Astrocyte (in vitro differentiated cells and primary cell): ENCODE measurements at places on chromosomes 13 and 19.

DNA sequence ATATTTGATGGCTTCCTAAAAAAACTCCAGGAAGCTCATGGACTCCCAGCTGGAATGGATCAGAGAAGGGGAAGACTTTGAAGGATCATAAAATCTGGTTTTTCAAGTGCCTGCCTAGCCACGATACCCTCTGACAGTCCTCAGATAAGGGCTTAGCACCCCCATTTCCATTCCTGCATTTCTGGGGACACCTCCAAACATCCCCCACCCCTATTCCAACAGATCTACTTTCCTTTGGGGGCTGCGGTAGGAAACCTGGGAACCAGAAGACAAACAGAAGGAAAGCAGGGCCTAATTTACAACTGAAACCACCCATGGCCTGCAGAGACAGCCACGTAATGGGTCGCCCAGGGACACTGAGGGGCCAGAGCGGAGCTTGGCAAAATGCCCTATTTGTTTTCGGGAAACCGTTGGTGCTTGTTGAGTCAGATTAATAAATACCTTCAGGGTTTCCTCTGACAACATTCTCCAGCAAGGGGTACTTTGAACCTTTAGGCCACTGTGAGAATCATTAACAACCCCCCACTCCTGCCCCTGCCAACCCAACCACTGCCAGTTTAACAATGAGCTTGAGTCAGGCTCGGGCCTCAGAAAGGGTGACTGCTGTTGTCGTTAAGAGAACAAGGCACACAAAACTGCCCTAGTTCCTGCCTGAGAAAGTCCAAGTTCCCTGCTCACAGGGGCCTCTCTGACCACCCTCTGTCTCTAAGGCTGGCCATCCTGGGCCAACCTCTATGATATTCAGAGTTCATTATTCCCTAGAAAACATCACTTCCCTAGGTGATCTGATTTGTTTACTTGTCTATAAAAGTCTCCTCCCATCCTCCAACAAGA, 23.5 kb downstream of the RHPN2 start:
- DNase-seq = peak; percentile 25

- peak; percentile 71 for DNase-seq
Measured at GRCh38 chr19:36973021-36973843, 57.1 kb downstream of the ZNF568 start.

- peak; percentile 79 for DNase-seq
Measured at GRCh38 chr13:111281751-111282311, 38.6 kb upstream of the TEX29 start.

- no peak for DNase-seq
Measured at GRCh38 chr13:70708775-70709174, 600.5 kb upstream of the KLHL1 start.

DNA sequence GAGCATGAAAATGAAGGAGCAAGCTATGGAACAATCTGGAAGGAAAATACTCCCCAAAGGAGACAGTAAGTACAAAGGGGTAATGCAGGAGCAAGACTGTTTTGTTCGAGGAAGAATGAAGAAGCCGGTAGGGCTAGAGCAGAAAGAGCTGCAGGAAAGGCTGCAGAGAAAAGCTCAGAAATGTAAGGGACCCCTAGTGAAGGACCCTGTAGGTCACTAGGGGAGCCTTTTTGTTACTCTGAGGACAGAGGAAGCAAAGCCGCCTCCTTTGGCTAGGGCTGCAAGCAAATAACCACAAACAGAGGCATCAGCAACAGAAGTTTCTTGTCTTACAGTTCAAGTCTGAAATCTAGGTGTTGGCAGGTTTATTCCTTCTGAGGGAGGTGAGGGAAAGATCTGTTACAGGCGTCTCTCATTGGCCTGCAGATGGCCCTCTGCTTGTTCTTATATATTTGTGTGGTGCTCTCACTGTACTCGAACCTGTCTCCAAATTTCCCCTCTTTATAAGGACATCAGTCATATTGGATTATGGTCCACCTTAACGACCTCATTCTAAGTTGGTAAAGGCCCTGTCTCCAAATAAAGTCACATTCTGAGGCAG, 362.3 kb downstream of the COG6 start:
- DNase-seq = no peak

- DNase-seq = no peak
Measured at GRCh38 chr19:33676999-33677665, 55.4 kb downstream of the CHST8 start.

DNA sequence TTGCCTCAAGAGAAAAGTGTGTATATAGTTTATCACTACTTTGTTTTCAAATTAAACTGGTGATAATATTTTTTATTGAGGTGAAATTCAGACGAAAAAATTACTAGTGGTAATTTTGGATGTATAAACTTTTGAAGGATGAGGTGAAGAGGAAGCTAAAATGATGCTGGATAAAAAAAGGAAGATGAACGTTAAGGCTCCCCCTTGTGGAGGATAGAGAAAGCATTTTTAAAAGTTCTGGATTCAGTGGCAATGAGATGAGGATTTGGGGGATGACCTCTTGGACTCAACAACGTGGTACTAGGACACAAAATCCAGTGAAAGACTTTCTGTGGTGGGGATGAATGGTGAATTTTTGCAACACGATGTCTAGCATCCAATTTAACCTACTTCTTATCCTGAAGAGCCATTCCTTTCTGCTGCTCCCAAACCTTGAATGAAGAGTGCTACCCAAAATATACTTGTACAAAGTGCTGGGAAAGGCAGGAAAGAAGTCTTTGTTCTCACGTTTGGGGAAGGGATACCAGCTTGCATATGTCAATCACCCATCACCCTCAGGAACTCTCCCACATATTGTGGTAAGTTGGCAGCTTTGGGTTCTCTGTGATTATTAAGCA, 7.3 kb upstream of the SIGLEC5 start:
- DNase-seq = no peak

DNA sequence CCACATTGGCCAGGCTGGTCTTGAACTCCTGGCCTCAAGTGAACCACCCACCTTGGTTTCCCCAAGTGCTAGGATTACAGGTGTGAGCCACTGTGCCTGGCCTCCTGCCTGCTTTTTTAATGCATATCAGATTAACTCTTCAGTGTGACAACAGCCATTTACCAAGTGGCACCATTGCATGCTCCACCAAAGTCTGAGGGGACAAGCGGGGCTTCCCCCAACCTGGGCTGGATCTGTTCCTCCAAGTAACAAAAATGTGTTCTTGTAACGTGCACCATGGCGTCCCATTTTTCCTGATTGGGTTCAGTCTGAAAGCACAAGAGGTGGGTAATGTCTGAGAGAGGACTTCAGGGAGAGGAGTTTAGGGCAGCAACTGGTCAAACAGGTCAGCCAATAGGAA, 77.8 kb downstream of the TEX29 start:
- DNase-seq = no peak

- DNase-seq = no peak
Measured at GRCh38 chr13:106473154-106473553, 62.3 kb downstream of the EFNB2 start.

GRCh38 chr13:51225029-51225428, 2.8 kb downstream of the FAM124A start:
- DNase-seq = no peak

GRCh38 chr13:23636360-23636759, 66.1 kb downstream of the TNFRSF19 start:
- no peak for DNase-seq

- no peak for DNase-seq
Measured at GRCh38 chr13:97719736-97720135, 233.7 kb upstream of the IPO5 start.

- no peak for DNase-seq
Measured at GRCh38 chr19:36773223-36773579, 594 bp upstream of the ZNF850 start.

- DNase-seq = no peak
Measured at GRCh38 chr13:40438022-40438680, 228.3 kb downstream of the FOXO1 start.

GRCh38 chr13:50511877-50512341, 331.6 kb downstream of the DLEU7 start:
- no peak for DNase-seq

- peak; percentile 72 for DNase-seq
Measured at GRCh38 chr13:110001670-110002275, 215.4 kb upstream of the IRS2 start.

GRCh38 chr13:65032825-65033224, 2197.3 kb downstream of the PCDH9 start:
- no peak for DNase-seq

GRCh38 chr19:10744253-10744798, 26.4 kb downstream of the DNM2 start:
- no peak for DNase-seq

- DNase-seq = no peak
Measured at GRCh38 chr19:4971424-4971793, 2.5 kb downstream of the KDM4B start.

DNA sequence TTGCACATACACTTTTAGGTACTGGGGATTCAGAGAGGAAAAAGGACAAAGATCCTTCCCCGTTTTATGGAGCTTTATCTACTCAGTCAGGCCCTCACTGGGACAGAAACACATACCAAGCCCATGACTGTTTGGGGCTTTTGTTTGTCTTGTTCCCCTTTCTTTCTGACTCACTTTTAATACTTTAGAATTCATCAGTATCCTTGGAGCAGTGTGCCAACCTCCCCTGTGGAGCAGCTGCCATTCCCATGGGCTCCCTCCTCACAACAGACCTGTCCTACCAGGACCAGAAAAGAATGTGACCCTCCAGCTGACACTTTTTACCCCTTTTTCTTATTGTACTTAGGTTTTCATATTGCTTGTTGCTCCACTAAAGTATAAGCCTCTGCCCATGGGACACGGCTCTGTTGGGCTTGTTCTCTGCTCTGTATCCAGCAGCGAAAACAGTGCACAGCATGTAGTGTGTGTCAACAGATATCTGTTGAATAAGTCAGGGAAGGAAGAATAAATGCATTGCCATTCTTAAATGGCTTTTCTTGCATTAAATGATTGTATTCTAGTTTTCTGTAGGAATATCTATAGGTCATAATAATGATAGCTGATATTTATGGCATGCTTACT, 431.1 kb downstream of the EFNB2 start:
- DNase-seq = peak; percentile 95

DNA sequence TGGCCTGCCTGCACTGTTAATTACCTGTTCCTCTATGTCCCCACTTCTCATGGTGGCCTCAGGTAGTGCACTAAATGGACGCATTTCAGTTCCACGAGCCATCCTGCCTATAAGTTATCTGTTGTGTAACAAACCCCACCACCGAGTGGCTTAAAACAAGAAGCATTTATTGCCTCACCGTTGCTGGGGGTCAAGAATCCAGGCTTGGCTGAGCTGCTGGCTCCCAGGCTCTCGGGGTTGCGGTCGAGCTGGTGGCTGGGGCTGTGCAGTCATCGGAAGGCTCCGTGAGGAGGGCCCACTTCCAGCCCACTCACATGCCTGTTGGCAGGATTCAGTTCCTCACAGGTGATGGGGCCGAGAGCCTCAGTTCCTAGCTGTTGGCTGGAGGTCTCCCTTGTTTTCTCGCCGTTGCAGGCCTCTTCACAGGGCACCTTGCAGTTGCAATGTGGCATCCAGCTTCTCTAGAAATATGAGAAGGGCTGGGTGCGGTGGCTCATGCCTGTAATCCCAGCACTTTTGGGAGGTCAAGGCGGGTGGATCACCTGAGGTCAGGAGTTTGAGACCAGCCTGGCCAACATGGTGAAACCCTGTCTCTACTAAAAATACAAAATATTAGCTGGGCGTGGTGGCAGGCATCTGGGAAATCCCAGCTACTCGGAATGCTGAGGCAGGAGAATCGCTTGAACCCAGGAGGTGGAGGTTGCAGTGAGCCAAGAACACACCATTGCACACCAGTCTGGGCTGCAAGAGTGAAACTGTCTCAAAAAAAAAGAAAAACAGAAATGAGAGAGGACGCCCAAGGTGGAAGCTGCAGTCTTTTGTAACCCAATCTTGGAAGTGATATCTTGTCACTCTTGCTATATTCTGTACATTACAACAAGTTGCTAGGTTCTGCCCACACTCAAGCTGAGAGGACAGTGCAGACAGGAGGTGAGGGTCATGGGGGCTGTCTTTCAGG, 6.5 kb upstream of the PTOV1 start:
- no peak for DNase-seq

DNA sequence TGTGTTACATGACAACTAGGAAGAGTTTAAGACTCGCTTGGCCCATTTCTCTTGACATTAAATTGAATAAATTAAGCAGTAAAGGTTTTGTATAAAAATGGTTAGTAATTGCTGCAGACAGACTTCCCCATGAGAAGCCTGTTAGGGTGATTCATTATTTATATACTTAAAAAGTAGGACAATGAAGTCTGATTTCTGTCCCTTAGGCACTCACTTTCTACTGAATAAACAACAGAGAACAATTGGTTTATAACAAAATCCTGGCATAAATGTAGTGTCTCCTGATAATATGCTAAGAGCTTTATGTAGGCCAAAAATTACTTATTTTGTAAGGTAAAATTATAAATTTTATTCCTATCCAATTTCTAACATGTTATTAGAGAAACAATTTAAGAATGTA, 2138.5 kb upstream of the PCDH20 start:
- no peak for DNase-seq

DNA sequence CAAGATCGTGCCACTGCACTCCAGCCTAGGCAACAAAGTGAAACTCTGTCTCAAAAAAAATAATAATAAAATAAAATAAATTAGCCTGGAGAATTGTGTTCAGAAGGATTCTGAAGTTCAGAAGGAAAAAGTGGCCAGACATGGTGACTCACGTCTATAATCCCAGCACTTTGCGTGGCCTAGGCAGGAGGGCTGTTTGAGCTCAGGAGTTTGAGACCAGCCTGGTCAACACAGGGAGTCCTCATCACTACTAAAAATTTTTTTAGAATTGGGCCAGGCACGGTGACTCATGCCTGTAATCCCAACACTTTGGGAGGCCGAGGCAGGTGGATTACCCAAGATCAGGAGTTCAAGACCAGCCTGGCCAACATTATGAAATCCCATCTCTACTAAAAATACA, 6.0 kb downstream of the RDH8 start:
- no peak for DNase-seq

- no peak for DNase-seq
Measured at GRCh38 chr13:44546164-44546563, 30.0 kb downstream of the TSC22D1 start.

- DNase-seq = no peak
Measured at GRCh38 chr13:106917024-106917571, 349.2 kb upstream of the ARGLU1 start.

- DNase-seq = no peak
Measured at GRCh38 chr13:112165712-112166111, 98.8 kb downstream of the SOX1 start.

- DNase-seq = no peak
Measured at GRCh38 chr13:99811067-99811700, 160.4 kb downstream of the ZIC5 start.

GRCh38 chr13:33345842-33346241, 60.3 kb upstream of the STARD13 start:
- DNase-seq = no peak

DNA sequence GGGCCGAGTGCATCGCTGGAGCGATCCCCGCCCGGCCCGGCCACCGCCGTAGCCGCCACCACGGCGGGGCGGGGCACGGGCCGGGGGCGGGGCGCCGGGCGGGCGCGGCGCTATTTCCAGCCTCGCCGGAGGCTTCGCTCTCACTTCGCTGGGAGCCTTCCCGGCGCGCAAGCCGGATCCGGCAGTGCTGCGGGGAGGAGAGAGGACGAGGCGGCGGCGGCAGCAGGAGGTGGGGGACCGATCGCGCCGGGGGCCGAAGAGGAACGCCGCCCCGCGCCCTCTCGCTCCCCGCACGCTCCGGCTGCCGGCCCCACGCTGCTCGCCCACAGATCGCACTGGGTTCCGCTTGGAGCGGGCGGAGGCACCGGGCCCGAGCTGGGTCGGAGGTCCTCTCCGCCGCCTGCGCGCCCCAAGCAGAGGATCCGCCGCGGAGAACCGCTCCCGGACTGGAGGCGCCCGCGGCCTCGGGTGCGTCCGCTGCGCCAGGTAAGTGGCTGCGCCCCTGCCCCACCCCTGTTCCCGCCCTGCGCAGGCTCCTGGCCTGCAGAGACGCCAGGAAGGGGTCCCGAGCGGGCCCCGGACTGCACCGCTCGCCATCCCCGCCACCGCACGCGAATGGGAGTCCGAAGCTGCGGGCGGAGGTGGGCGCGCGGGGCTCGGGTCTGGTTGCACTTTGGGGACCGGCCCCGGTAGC, at the start of gene CHST8:
Gene CHST8 (plus strand): TSS at position 143 of the 694 bp plus-strand sequence. CDS start 67,309 bp downstream, outside the sequence.
- peak; percentile 18 for DNase-seq
